ENCODE measurements at places on chromosomes 3 and 15.
A peak's percentile ranks its signal among the peaks of the same experiment; 100 is the strongest.

DNA sequence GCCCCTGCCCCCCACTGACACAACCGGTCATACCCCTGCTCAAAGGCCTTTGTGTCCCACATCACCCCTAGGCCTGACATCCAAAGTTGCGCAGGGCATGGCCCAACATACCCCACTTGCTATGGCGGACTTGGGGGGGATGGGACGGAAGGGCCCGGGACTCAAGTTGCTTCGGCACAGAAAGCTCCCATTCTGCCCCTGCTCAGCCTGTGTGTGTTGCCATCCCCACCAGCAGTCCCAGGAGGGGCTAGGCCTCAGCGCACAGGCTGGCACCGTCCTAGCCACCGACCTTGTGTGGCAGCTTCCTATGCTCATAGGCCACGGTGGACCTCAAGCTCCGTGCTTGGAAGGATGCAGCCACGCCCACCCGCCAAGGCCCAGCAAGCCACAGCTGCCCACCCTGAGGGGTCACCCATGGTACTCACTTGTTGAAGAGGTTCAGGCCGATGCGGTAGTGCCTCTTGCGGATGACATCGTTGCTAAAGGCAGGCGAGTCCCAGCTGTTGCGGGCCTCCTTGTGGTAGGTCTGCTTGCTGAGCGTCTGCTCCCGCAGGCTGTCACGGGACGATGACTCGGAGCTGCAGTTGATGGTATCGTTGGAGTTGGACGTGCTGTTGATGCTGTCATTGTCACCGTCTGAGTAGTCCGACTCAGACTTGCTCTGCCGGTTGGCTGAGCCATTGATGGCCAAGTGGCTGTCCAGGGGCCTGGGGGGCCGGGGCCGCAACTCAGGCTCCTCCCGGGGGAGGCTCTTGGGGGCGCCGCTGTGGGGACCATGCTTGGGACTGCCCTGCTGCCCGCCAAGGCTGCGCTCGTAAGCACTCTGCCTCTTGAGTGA is 93.9 kb upstream of the RPL32 start:
- DNase-seq, result no peak

GRCh38 chr15:59349680-59350420 is 22.8 kb downstream of the MYO1E start:
- DNase-seq, result no peak

GRCh38 chr3:183082355-183082915 is 16.9 kb downstream of the MCCC1 start:
- no peak for DNase-seq

DNA sequence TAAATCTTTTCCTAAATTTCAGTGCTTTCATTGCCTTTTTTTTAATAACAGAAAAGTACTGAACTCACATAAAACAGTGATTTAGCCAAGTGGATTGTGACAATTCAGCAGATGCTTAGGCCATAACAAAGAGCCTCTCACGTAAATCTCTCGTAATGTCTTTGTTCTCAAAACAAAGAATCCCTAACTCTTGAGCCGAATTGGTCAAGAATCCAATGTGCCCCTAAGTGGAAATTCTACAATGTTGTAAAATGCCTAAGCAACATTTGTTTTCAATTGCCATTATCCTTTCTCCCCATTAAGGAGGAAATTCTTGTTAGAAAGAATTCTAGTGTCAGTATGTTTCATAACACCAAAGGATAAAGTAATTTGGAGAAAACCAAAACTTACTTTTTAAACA is 235.7 kb upstream of the THBS1 start:
- no peak for DNase-seq

DNA sequence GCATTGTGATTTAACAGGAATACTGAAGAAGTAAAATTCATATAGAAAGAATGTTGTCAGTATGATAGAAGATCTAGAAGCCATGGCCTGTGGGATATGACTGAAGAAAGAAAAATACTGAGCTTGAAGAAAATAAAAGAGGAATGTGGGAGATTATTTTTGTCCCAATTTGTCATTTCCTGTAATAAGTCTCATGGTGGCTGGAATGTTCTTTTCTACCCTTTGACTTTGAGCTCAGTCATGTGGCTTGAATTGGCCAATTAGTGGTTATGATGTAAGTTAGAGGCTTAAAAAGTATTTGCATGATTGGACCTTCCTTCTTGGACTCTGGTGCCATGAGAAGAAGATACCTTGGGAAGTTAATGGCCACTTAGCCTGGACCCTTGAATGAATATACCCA is 14.1 kb downstream of the APH1B start:
- DNase-seq, result no peak

- peak; percentile 80 for DNase-seq
Observed at GRCh38 chr3:193827040-193827669, 234.1 kb downstream of the OPA1 start.

DNA sequence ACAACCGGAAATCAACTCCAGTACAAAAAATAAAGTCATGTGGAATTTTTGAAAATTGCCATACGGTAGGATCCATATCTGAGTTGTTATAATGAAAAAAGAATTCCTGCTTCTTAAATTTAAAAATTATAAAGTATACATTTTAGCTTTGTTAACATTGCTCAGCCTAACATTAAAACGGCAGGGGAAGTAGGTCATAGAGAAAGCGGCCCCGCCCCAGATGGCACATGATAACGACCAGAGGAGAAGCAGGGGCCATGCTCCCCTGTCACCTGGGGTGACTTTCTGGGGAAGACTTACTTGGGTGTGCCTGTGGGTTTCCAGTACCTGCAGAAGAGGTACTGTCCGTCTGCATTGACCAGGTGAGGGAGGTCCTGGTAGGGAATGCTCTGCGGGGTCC is 921 bp downstream of the MGLL start:
- DNase-seq, result no peak

DNA sequence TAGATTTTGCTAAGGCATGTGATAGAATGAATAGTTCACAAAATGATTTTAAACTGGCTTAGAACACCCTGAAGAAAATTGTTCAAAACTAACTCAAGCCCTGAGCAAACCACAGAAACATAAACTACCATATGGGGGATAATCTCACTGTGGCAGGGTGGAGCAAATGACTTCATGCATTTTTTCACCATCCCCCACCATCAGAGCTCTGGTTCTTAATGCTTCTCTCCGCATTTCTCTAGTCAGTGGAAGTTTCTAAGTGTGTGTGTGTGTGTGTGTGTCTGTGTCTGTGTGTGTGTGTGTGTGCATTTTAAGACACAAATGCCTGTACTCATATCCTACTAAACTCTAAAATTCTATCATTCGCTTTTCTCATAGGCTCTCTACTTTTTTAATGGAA is 107.1 kb upstream of the PHLDB2 start:
- DNase-seq, result no peak

DNA sequence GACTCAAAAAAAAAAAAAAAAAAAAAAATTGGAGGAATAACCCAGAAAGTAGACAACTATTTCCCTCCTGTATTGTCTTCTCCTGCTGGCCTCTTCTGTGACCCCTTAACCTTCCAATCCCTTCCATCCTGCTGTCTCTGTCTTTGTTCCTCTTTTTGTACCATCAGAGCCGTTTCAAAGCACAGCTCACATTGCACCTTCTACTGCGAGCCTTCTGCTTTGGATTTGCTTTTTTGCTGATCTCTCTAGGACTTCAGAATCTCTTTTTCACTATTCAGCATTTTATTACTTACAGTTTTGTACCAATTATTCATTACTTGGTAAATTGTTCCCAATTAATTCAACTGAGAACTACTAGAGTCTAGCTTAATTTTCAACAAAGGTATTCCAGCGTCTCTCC is 284.0 kb upstream of the TBL1XR1 start:
- DNase-seq, result no peak

DNA sequence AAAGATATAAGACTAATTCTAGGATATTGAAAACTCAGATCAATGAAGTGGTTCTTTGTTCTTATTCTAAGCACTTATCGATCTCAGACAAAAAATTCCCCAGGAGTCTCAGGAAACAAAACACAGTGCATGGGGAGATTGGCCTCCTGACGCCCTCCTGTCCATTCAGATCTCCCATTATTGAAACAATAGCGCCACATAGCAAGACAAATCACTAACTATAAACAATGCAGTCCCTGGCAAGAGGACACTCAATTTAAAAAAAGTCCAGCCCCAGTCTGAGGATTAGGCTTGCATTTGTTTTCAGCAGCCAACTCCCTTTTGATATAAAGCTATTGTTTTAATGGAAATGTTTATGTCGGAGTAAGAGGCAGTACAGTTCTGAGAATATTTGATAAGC is 528.2 kb downstream of the GABRG3 start:
- no peak for DNase-seq

DNA sequence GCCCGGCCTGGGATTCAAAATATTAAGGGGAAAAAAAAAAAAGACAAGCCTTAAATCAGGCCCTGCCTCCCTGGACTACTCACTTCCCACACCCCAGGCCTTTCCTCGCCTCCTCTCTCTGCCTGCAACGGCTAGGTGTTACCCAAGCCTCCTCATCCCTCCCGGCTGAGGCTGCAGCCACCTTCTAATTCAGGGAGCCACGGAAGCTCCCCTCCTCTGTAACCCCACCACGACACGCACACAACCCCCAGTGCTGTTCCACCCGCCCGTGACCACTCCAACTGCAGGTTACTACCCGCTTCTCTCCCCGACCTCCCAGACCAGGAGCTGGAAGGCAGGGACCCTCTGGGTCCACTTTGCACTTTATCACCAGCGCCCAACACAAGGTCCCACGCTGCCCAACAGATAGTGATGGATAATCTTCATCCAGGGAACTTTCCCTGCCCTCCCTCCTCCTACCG is 936 bp downstream of the KIF7 start:
- DNase-seq, result no peak

- DNase-seq, result no peak
Observed at GRCh38 chr15:101635944-101636727, 16.0 kb downstream of the TM2D3 start.

- no peak for DNase-seq
Observed at GRCh38 chr3:136546720-136547119, 205.5 kb downstream of the STAG1 start.

- DNase-seq, result no peak
Observed at GRCh38 chr3:65664931-65665330, 373.8 kb downstream of the MAGI1 start.

- DNase-seq, result no peak
Observed at GRCh38 chr3:145448436-145448835, 712.5 kb downstream of the PLOD2 start.

DNA sequence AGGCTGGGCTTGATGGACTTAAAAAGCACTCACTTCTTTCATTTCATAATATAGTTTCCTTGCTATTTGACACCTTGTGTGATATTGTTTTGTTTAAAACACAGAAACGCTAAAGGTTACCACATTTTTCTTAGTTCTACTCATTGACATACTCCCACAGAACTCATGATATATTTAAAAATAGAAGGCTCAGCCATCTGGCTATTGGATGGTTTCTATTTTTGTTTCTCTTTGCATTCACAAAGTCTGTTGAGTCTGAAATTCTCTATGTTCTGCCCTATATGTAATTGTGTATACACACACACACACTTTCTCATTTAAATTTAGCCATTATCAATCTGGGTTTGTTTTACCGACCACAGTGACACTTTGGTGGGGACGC is 128.2 kb downstream of the SOX2 start:
- no peak for DNase-seq

- no peak for DNase-seq
Observed at GRCh38 chr3:72185549-72186399, 400.8 kb upstream of the PROK2 start.

Data from NCI-H345 (cell line).